ENCODE measurements at places on chromosomes 5 and 9.
A peak's percentile ranks its signal among the peaks of the same experiment; 100 is the strongest.

DNA sequence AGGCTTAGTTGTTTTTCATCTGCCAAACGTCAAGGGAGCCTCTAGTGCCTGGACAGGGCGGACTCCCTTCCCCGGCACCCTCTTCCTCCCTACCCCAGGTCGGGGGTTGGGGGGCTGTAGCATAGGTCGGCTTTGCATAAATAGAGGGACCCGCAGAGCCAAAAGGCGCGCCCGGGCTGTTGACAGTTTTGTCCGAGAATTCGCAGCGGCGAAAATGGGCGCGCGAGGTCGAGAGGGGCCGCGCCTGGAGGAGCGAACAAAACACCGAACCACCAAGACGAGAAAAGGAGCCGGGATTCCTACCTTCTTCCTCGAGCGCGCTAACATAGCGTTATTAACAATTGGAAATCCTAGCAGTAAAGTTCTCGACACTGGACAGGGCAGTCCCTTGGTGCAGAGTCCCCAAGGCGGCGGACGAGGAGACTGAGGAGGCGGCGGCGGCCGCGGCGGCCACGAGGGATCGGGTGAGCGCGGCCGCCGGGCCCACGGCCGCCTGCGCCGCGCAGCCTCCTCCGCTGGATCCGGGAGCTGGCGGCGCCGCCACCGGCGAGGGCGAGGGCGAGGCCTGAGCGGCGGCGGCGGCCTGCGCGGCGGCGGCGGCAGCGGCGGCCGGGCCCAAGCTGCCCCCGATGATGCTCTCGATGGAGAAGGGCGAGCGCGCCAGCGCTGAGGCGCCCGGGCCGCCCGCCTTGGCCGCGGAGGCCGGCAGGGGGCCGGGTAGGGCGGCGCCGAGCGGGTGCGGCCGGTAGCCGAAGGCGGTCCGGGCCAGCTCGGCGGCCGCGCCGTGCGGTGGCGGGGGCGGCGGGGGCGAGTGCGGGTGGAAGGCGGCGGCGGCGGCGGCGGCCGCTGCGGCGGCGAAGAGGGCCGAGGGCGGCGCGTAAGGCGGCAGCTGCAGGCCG, 1.7 kb downstream of the FOXD1 start:
- DNase-seq, result peak; percentile 52

DNA sequence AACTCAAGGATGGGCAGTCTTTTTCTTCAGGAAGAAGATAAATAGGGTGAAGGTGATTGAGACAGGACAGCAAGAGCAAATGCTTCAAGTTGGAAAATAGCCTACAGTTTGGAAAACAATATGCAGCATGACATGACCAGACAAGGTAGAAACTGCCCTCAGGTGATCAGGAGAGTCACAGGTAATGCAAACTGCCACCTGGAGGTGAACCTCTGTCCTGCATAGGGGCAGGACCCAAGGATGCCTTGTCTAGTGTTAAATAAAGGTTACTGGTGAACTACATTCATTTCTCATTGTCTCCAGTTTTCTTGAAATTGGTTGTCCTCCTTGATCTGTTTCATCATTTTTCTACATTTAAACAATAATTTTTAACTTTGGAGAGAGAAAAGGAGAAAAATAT, 232.1 kb downstream of the SEMA5A start:
- no peak for DNase-seq

DNA sequence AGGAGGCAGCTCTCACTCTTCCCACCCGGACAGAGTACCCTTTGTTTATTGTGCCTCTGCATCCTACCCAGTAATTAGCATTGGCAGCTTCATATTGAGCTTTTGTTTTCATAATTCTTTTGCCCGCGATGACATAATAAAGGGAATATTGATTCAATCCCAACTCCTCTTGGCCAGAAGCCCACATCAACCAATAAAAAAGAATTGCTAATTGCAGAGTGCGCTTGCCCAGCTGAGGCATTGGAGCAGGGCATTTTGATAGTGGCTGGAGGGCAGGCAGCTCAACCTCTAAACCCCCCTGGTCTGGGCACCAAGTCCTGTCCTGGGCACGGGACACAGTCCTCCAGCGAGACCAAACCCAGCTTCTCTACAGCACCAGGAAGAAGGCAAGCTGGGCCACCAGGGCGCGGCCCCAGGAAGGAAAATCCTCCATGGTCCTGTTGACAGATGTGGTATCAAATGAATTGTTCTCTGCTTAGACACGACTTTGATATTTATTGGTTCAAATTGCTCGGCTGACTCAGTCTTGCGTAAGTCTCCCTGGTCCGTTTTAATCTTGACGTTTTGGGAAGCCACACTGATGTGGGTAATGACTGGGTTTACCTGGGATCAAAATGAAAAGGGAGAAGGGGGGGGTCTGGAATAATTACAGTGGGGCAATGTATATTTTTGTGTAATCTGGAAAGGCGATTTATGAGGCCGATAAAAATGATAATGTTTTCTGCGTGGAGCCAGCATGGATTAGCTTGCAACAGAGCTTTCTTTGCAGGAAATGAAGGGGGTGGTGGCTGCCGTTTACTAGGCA, 220.7 kb upstream of the MSX2 start:
- DNase-seq, result peak; percentile 78

DNA sequence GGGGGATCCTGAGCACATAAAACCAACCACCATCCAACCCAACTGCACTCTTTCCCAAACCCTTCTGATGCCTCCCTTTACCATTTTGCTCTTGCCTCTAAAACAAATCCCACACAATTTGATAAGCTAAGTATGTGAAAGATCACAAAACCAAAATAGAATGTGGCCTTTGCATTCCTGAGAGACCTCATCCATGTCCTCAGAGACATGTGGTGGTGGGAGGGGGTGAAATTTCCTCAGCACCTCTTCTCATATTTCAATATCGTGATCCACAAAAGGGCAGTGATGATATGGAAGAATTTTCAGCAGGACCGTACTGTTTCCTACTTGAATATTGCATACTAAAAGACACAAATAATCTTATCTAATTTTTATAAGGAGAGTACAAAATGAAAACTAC, 423.3 kb downstream of the TLE1 start:
- no peak for DNase-seq

- peak; percentile 49 for DNase-seq
These were observed 23.0 kb downstream of the SLC36A1 start for GRCh38 chr5:151470439-151470838.

- DNase-seq, result no peak
These were observed 68.9 kb downstream of the LURAP1L start for GRCh38 chr9:12843735-12844134.

GRCh38 chr5:120415985-120416384, 48.1 kb upstream of the PRR16 start:
- no peak for DNase-seq

DNA sequence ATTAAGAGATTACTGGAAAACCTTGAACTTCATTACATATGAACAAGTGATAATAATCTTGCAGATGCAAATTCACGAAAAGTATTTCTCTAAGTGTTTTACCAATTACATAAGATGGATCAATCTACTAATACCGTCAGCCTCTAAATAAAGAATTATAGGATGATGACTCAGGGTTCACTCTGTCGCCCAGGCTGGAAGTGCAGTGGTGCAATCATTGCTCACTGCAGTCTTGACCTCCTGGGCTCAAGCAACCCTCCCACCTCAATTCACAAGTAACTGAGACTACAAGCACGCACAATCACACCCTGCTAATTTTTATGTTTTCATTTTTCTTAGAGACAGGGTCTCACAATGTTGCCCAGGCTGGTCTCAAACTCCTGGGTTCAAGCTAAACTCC, 56.1 kb downstream of the CHD1 start:
- DNase-seq, result peak; percentile 69

All from ELR (cell line).